ENCODE measurements at places on chromosomes 1 and 21.
A peak's percentile ranks its signal among the peaks of the same experiment; 100 is the strongest.

DNA sequence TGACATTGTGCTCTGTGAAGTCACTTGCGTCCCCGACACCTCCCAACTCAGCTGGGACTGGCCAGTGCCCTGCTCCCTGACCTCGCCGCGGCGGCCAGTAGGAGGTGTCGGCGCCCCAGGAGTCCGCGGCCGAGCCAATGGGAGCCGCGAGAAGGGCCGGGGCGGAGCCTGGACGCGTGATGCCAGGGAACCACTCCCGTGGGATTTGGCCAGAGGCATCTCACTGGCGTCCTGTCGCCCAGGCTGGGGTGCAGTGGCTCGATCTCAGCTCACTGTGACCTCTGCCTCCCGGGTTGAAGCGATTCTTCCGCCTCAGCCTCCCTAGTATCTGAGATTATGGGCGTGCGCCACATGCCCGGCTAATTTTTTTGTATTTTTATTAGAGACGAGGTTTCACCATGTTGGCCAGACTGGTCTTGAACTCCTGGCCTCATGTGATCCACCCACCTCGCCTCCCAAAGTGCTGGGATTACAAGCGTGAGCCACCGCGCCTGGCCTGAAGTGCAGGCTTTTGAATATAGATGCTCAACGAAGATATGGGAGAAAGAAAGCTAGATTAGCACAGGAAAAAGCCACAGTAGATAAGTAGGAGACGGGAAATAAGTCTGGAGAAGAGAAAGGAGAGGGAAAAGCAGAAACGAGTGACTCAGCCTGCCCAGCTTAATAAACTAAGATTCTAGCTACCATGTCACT lies 38.0 kb downstream of the ZBTB8OS start:
- DNase-seq = no peak

DNA sequence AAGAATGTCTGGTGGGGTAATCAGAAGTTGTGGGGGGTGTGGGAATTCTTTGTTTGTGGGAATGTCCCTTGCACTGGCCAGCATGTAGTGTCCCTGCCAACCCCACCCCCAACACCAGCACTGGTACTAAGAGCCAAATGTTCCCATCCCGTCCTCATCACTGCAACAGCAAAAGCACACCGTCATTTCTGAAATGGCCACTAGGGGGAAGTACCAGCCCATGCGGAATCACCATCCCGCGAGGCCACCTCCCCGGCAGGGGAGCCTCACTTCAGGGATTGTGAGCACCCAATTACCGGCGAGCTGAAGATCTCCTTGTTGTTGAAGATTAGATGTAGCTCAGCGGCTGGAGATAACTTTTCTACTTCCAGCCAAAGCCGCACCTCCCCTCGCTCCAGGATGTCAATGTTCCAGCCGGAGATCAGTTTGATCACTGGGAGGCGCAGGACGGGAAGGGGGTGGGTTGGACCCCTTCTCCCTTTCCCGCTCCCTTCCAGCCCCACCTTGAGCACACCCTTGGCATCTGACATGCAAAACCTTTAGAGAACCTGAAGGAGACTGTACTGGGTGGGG lies 41.0 kb downstream of the MYOM3 start:
- peak; percentile 56 for DNase-seq

- DNase-seq = no peak
These were observed 1.3 kb downstream of the ST6GALNAC3 start for GRCh38 chr1:76075877-76076276.

DNA sequence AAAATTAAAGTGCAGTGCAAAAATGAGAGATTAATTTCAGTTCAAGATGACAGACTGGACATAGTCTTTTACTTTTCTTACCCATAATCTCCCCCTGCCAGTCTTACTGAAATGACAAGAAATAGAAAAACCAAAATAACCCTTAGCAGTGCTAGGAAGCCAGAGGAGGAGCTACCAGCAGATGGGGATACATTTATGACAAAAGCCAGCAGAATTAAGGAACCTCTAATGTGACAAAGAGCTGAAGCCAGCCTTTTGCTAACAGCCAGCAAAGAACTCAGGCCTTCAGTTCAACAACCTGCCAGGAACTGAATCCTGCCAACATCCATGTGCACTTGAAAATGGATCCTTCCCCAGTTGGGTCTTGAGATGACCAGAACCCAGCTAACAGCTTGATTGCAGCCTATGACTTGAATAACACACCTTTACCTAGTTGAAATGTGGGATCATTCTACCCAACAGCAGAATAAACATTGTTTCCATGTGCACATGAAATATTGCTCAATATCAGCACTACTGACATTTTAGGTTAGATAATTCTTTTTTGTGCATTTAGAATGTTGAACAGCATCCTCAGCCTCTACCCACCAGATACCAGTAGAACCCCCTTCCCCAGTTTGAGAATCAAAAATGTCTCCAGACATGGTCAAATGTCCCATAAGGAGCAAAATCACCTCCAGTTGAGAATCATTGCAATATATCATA lies 7.9 kb upstream of the TRAF5 start:
- no peak for DNase-seq

DNA sequence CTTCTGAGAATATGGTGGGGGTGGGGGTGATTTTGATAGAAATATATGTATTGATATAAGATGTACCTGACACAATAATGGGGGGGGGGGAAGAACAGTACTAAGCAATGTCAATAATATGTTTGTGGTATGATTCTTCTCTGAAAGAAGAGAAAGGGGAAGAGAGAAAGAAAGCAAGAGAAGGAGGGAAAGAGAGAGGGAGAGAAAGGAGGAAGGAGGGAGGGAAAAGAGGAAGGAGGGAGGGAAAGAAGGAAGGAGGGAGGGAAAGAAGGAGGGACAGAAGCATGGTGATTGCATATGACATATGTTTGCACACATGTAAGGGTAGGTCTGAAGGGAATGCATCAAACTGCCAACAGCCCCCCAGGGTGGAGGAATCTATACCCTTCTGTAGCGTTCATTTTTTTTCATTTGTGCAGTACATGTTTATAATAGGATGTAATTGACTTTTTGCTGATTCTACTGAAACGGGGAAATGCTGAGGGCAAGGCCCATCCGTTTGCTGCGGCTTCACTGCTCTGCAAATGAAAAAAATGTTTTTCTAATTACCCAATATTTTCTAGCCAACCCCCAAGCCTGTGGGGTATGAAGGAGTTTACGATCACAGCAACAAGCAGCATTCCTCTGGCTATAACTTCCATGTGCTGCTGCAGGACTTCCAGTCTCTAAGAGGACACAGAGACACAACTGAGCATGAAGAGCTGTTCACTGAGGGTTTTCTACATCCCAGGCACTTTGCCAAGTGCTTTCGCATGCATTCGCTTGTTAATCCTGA lies 119.3 kb upstream of the ZC3H12A start:
- no peak for DNase-seq

GRCh38 chr1:38094711-38095290 lies 48.2 kb upstream of the POU3F1 start:
- no peak for DNase-seq

DNA sequence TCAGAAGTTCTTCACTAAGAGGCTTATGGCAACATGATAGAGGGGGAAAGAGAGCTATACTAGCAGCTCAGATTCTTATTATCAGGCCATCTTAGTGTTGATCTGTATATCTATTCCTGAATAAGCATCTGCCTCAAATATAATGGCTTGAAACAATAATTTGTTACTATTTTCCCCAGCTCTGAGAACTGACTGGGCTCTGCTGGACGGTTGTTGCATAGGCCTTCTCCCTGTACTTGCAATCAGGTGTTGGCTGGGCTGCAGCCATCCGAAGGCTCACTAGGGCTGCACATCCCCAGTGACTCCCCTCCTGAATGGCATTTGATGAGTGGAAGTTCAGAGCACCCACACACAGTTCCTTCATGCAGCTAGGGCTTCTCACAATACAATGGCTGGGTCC lies 116.0 kb downstream of the PROX1 start:
- DNase-seq = no peak

DNA sequence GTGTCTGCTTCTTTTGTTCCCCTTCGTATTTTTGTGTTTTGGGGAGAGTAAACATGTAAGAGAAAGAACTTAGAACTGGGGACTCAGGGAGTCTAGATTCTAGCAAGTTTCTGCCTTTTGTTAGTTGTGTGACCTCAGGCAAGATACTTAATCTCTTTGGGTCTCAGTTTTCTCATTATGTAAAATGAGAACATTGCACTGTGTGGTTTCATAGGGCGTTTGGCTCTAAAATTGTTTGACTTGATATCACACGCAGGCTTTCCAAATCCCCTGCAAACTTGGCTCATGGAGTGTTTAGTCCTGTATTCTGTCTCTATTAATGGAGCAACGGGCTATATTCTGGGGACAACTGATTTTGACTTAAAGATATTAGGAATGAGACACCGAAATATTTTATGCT lies 57.7 kb downstream of the NTNG1 start:
- DNase-seq = no peak

DNA sequence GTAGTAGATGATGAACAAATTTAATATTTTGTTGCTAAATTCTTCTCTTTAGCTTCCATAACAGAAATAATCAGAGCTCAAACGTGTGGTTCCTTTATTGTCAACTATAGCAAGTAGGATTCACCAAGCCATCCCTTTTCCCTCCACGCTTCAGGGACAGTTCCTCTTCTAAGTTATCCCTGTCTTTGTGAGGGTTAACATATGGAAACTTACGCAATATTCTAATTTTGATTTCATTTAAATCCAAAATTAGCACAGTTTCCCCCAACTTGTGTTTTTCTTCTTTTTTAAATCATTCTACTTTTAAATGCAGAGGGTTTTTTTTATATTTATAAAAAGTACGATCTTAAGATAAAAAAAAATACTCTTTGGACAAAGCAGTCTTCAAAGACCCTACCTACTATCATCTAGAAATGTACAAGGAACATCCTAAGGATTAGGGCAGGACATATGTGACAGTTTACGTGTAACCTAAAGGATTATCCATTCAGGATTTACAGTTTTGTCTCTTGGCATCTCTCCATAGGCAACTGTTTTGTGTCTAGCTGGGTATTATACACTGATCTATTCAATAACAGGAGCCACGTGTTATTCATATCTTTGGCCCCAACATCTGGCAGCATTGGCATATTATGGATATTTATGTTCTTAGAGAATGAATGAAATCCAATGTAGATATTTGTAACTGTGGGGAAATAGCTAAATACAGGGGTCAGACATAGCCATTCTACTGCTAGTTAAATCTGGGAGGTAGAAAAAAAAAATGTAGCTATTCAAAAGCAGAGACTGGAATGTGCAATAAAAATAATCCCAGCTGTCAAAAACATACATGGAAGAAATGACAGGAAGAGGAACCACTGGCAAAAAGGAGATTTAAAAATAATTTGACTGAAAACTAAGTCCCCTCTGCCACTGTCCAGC lies 272.9 kb downstream of the NEGR1 start:
- no peak for DNase-seq

DNA sequence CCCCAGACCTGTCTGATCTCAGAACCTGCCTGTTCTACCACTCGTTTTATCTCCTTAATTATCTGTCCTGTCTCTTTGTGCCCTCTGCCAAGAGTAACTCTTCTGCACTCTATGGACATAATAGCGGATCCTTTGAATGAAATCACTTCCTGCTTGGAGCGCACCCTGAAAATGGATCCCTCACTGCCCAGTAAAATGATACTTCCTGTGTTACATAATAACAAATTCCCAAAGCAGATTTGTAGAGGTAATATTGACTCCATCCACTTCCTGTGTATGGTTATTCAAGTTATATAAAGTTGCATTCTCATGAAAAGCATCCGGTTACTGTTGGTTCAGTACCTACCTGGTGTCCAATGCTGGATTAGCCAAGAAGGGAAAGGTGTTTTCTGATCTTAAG lies 246.0 kb downstream of the TRABD2B start:
- DNase-seq = no peak

DNA sequence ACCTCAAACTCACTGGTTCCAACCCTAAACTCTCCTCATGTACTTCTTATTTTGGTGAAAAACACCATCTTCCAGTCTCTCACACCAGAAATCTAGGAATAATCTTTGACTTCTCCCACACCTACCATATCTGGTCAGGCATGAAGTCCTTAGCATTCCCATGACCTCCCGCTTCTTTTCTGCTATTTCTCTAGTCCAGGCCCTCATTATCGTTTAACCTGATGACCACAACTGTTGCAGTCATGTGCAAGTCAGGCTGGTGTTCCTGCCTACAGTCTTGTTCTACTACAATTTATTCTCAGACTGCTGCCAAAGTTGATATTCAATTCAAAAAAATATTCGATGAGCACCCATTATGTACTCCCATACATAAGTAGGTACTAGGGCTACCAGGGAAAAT lies 71.3 kb downstream of the PIK3R3 start:
- no peak for DNase-seq

GRCh38 chr1:114082867-114083585 lies 70.6 kb downstream of the SYT6 start:
- DNase-seq = no peak

DNA sequence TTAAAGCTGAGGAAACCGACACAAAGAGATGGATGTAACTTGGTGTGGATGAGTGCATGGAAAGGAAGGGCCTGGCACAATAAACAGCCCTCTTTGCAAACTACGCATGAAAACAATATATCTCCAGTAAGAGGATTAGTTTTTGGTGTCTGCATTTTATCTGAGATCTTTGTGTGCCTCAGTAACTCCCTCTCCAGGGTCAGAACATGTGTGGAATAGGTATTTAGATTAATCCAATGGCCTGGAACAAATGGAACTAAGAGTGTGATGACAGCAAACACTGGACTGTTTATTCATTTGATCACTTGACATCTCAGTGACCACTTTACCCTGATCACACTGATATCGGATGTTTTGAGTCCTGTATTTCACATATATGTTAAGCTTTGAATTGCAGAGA lies 45.3 kb downstream of the AKNAD1 start:
- no peak for DNase-seq

DNA sequence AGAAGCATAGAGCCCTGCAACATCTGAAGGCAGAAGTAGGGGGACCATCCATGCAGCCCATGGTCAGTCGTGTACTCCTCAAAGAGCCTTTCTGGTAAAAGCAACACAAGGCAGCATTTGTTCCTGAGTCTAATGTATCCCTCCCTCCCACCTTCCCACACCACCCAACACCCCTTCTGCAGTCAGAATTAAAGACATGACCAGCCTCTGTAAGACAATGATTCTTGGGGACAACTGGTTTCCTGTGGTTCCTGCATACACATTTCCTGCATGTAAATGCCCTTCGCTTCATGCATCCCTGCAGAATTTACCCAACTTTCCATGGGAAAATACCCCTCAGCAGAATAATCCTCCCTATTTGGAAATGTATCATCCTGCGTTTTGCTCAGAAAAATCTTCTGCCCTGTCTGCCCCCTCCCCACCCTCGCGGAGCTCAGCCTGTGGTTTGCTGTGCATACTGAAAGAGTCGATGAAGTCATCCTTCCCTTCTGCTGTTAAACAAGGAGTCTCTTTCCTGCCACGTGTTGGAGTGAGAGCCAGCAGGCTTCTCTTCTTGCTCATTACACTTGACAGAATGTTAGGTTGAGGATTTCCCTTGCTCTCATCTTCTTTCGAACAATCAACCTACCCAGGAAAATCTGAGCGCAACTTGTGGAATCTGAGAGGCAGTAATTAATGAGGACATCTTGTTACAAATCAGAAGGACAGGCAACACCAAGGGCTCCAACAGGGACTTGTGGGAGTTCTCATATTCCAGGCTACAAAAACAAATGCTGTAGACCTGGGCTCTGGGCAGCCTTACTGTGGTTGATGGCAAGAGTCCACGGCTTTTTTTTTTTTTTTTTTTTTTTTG lies 4.7 kb downstream of the TNN start:
- DNase-seq = no peak
